RWPE1 (cell line): ENCODE measurements at places on chromosomes 1 and 21.

- DNase-seq = no peak
These were observed at the start of gene ARHGAP30 for GRCh38 chr1:161069731-161070270. Gene ARHGAP30 (minus strand): TSS chr1:161069891. CDS start chr1:161069624, 267 bp downstream.

DNA sequence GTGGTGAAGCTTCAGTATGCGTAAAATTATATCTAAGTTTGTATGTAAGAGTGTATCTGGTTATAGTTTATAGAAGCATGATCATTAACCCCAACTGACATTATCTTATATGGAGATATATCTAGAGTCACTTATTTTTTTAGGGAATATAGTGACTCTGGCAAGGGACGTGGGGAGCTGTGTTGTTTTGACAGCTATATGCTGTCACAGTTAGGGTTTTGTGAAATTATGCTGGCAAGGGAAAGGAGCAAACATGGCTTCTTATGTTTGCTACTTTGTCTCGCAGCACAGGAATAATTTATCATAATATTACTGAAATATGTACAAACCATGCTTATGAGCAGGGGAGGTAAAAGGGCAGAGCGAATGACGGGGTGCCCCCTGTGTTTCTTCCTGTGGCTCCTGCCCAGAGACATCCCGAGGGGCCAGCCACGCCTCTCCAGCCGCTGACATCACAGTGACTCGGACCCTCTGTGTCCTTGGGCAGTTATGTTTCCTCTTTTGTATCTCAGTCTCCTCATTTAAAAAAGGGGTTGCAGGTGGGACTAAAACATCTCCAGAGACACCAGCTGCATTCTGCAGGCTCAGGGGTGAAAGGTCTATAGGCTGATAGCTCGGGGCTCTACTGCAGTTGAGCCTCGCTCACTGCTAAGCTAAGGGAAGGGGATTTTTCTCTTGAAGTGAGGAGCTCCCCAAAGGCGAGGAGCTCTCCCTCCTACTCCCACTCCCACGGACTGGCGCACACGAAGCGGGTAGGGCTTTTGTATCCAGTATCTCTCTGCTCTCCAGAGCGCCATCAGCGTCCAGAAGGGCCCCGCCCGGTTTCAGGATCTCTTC lies 14.9 kb downstream of the A3GALT2 start:
- DNase-seq = no peak

DNA sequence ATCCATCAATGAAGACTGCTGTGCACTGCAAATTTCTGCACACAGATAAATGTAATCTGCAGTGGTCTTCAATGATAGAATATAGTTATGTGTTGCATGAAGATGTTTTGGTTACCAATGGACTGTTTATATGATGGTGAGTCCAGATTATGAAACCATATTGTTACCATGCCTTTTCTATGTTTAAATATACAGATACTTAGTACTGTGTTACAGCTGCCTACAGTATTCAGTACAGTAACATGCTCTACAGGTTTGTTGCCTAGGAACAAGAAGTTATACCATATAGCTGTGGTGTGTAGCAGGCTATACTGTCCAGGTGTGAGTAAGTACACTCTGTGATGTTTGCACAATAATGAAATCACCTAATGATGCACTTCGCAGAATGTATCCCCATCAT lies 40.8 kb downstream of the SORT1 start:
- DNase-seq = no peak

GRCh38 chr1:209769971-209770370 lies 14.1 kb downstream of the TRAF3IP3 start:
- no peak for DNase-seq

GRCh38 chr1:32406629-32407111 lies 12.4 kb upstream of the BSDC1 start:
- DNase-seq = no peak

DNA sequence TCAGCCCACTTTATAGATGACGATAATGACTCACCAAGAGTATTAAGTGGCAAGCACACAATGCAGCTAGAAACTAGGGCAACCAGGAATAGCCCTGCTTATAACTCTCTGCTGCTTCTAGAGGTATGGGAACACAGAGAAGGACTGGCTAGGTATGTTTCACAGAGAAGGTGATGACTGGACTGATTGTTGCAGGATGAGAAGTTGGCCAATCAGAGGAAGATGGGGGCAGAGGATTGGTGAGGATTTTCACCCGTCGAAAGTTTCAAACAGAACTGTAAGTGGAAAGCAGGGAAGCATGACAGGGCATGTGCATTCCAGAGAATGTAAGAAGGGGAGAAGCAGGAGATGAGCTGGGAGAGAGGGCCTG lies 222.4 kb upstream of the JUN start:
- DNase-seq = no peak

GRCh38 chr21:40481764-40482163 lies 365.2 kb downstream of the DSCAM start:
- no peak for DNase-seq

GRCh38 chr1:154844297-154844681 lies 25.8 kb downstream of the KCNN3 start:
- no peak for DNase-seq

DNA sequence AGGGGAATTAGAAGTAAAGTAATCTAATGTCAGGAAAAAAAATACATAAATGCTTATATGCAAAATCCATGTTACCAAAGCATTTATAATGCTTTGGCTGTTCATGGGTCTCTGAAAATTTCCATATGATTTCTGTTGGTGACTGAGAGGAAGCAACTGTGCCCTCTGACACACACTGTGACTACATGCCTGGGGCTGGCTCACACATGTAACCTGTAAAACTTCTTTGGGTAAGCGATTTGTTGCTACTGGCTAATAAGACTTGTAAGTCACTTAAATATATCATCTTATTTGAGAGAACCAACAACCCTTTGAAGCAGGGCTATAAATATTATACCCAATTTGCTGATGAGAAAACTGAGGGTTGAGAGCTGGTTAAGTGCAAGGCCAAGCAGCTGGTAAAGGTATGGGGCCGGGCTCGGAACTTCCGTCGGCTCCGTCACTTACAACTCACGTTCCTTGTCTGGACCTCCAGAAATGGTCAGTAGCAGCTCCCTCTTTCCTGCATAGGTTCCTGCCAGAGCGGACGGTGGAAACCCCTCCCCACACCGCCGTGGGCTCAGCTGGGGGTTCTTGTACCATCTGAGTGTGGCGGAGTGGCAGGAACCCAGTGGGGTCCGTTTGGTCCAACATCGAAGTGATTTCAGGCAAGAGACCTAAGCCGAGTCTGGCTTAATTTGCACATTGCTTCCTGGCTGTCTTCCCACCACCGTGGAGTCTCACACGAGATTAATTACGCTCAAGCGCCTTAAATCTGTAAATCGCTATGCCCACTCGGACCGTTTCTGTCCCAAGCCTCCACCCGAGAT lies 714 bp downstream of the DFFA start:
- no peak for DNase-seq

- no peak for DNase-seq
These were observed 43.0 kb downstream of the MACO1 start for GRCh38 chr1:25473653-25474225.

- DNase-seq = no peak
These were observed 100.9 kb downstream of the RIPK4 start for GRCh38 chr21:41665766-41666595.
